Bronchial smooth muscle cell (primary cell): ENCODE measurements at places on chromosomes 5 and 9. TPM values are rescaled to one million over a fixed set of nuclear protein-coding genes. Genes with fewer than 3 reads are reported as not detected.

Gene EHMT1
- 37.0 and 47.2 TPM in 2 replicates for total RNA-seq

Gene GABRA6
- not detected in 2 replicates for total RNA-seq

Gene ORM2
- not detected in 2 replicates for total RNA-seq

Gene IFNA21
- total RNA-seq, result not detected in 2 replicates

Gene LCN12
- total RNA-seq, result not detected in 2 replicates

Gene TLX3
- not detected in 2 replicates for total RNA-seq

Gene ZNF462
- total RNA-seq, result 12.8 and 14.0 TPM in 2 replicates

Gene PLEKHG4B
- total RNA-seq, result under 0.01 TPM in 2 replicates

Gene ZBTB43
- 18.3 and 19.9 TPM in 2 replicates for total RNA-seq

Gene PSD2
- under 0.01 and 0.17 TPM in 2 replicates for total RNA-seq

Gene TAF11L14
- not detected in 2 replicates for total RNA-seq

Gene BSPRY
- not detected in 2 replicates for total RNA-seq

Gene TNFSF8
- total RNA-seq, result not detected in 2 replicates

Gene HACD4
- total RNA-seq, result 4.9 and 7.4 TPM in 2 replicates

Gene SPINK6
- total RNA-seq, result not detected in 2 replicates

Gene SLC1A3
- 1.7 and 3.0 TPM in 2 replicates for total RNA-seq

Gene LCN1
- total RNA-seq, result not detected in 2 replicates

Gene PCDHGB7
- 5.2 and 9.9 TPM in 2 replicates for total RNA-seq

Gene SOWAHA
- under 0.01 TPM in 2 replicates for total RNA-seq

Gene FST
- 29.1 and 66.0 TPM in 2 replicates for total RNA-seq

Gene HAUS6
- 4.0 and 6.6 TPM in 2 replicates for total RNA-seq

Gene TTC39B
- total RNA-seq, result 6.9 and 9.1 TPM in 2 replicates

Gene FOXD4L5
- total RNA-seq, result 0.09 and 0.16 TPM in 2 replicates

Gene C9orf153
- total RNA-seq, result 0.09 and 0.32 TPM in 2 replicates

Gene PDE8B
- total RNA-seq, result 0.09 TPM in 1 of 2 replicates, not detected in the other

Gene RIOK2
- 12.8 and 29.5 TPM in 2 replicates for total RNA-seq

Gene CDH12
- total RNA-seq, result not detected in 2 replicates

Gene PCDHGA11
- 7.0 and 12.0 TPM in 2 replicates for total RNA-seq

Gene PRRT1B
- total RNA-seq, result not detected in 2 replicates

Gene DIPK1B
- 0.69 and 1.1 TPM in 2 replicates for total RNA-seq

Gene STKLD1
- total RNA-seq, result 0.69 and 0.95 TPM in 2 replicates

Gene EGFL7
- 6.1 and 8.7 TPM in 2 replicates for total RNA-seq

Gene SPIN1
- 88.0 and 117 TPM in 2 replicates for total RNA-seq

Gene PURA
- total RNA-seq, result 18.4 and 30.7 TPM in 2 replicates

Gene TMEM215
- total RNA-seq, result not detected in 2 replicates

Gene SAP30L
- 21.1 and 50.9 TPM in 2 replicates for total RNA-seq

Gene SMIM33
- not detected in 2 replicates for total RNA-seq
